ENCODE measurements at places on chromosomes 11 and 22.

GRCh38 chr22:46107753-46108563, 42.4 kb upstream of the PPARA start:
- no peak for DNase-seq

DNA sequence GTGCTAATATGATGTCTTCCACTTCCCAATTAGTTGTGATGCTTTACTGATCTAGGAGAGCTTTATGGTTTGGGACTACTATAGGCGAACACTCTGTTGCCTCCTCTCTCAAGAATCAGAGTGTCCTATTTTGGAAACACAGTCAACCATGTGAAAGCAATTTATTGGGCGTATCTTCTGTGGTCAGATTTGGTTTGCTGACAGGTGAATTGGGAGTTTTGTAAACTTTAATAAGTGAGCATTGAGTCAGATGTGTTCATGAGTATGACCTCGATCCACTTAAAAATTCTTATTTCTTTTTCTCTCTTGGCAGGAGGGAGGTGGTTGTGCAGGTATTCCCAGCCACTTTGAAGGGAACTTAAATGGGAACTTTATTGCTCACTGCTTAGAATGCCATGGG, 4.4 kb downstream of the CAT start:
- no peak for DNase-seq

GRCh38 chr11:8094656-8095055, 13.6 kb downstream of the TUB start:
- no peak for DNase-seq

DNA sequence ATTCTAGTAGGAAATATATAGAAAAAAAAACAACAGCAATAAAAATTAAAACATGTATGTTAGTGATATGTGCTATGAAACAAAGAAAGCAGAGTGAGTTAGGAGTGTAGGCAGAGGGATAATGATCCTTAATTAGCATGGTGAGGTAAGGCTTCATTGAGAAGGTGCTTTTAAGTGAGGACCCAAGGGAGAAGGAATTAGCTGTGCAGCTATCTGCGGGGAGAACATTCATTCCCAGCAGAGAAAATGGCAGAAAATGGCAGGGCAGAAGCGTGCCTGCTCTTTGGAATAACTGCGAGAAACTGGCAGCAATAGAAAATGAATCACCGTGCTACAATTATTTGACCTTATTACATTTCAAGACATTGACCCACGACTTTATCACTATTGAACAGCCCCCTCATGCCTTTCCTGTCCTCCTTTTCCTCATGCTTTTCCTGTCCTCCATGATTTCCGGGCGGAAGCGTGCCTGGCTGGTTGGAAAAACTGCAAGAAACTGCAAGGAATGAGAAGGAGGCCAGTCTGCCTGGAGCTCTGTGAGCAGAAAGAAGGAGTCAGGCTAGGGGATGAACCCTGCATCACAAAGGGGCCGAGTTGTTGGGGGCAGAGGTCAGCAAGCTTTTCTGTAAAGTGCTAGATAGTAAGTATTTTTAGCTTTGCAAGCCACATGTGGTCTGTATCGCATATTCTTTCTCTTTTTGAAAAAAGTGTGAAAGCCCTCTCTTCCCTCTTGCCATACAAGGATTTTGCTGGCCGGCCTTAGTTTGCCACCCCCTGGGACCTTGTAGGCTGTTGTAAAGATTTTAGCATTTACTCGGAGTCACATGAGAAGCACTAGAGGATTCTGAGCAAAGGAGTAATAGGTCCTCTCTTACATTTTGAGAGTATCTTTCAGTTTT, 37.1 kb upstream of the SWAP70 start:
- no peak for DNase-seq

DNA sequence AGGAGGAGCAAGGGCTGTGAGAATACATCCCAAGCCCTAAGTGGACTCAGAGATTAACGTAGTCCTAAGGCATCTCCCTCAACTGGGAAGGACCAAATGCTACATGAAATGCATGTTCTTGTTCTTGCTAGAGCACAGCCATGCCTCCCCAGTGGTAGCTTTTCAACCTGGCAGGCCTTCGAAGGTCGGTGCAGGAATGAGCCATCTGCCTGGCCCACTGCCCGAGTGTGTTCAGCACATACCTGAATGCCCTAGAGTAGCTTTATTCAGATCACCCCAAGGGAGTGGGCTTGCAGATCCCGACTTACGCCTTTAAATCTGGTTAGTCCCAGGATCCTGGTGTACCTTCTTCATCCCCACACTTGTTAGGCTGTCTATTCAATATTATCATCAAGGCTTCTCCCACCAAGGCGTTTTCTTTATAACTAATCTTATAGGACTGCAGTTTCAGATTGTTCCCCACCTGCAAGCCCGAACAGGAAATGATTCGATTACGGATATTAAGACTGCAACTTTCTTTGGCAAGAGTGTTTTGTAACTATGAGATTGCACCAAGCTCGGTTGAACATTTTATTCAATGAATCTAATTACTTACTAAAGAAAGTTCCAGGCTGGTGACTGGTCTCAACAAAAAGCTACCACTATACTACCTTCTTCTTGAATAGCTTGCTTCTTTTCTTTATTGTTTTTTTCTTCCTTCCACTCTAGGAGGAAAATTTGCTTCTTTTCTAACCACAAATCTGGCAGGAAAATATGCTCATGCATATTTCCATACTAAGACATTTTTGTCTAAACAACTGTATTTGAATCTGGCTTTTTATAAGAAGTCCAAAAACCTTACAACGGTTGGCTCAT, 115.6 kb downstream of the SGSM3 start:
- DNase-seq, result no peak

- DNase-seq, result peak; percentile 75
Observed at GRCh38 chr11:1837171-1838076, 1.4 kb upstream of the TNNI2 start.

DNA sequence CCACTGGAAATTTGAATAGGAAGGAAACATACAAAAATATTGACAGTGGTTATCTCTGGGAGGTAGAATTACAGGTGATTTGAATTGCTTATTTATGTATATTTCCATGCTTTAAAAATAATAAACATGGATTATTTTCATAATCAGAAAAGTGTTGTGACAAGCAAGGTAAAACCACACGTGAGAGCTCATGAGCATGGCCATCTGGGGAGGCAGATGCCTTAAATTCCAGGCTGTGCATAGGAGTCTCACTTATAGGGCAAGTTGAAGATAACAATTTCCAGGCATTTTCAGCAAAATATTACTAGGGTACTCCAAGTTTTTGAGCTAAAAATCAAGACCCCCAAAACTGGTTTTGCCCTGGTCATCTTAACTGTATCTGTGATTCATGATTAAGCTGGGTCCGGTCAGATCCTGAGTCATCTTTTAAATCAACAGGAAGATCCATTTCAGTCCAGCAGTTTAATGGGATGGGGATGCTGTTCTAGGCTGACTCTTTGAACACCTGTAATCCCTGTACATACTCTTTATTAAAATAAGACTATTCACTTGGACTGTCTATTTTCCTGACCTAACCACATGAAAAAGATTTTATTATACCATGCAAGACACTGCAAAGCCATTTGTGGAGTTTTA, 115.8 kb upstream of the NARS2 start:
- DNase-seq, result no peak

GRCh38 chr11:14584595-14584994, 59.0 kb upstream of the PDE3B start:
- DNase-seq, result no peak

GRCh38 chr11:28339488-28339887, 231.3 kb downstream of the METTL15 start:
- no peak for DNase-seq

- DNase-seq, result no peak
Observed at GRCh38 chr22:39685336-39686177, 115.0 kb downstream of the CACNA1I start.

GRCh38 chr11:103147627-103148026, 38.4 kb downstream of the DYNC2H1 start:
- no peak for DNase-seq

DNA sequence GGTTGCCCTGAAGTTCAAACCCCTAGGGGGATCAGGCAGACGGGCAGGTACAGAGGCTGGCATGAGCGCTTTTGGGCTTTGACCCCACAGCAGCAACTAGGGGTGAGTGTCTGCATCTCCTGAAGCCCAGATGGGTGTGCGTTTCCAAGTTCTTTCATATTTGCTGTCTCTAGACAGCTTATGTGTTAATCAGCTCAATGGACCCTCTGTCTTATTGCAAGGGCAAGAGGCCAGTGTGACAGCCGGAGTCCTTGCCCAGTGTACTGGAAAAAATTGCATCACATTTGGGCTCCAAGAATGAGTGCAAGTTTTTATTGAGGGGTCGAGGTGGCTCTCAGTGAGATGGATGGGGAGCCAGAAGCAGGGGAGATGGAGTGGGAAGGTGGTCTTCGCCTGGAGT, 1863.7 kb upstream of the RAG2 start:
- no peak for DNase-seq

DNA sequence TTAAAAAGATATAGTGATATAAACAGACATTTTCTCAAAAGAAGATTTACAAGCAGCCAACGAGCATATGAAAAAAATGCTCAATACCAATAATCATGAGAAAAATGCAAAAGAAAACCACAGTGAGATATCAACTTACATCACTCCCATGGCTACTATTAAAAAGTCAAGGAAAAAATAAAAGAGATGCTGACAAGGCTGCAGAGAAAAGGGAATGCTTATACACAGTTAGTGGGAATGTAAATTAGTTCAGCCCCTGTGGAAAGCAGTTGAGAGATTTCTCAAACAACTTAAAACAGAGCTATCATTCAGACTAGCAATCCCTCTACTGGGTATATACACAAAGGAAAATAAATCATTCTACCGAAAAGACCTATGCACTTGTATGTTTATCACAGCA, 97.1 kb upstream of the CARD18 start:
- DNase-seq, result no peak

DNA sequence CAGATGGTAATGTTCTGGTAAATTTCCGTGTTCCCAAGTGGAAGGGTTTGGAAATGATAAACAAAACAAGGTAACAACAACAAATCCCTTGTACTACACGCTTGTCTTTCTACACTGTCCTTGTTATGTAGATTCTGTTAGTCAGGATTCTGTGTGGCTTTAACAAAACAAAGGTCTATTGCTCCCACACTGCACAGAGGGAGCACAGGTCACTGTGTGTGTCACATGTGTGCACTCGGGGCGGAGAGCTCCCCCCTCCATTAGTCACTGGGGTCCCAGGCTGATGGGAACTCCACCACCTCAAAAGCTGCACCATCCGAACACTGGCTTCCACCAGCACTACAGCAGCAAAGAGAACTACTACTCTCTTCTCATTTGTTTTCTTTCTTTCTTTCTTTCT, 227.9 kb downstream of the NTM start:
- no peak for DNase-seq
